Tongue (tissue), 3 donors: ENCODE measurements at places on chromosomes 7 and 10.

GRCh38 chr10:61985715-61986114 lies 84.2 kb downstream of the ARID5B start:
- no peak for DNase-seq

- no peak for DNase-seq
These were observed 10.7 kb downstream of the LDB1 start for GRCh38 chr10:102109166-102110116.

DNA sequence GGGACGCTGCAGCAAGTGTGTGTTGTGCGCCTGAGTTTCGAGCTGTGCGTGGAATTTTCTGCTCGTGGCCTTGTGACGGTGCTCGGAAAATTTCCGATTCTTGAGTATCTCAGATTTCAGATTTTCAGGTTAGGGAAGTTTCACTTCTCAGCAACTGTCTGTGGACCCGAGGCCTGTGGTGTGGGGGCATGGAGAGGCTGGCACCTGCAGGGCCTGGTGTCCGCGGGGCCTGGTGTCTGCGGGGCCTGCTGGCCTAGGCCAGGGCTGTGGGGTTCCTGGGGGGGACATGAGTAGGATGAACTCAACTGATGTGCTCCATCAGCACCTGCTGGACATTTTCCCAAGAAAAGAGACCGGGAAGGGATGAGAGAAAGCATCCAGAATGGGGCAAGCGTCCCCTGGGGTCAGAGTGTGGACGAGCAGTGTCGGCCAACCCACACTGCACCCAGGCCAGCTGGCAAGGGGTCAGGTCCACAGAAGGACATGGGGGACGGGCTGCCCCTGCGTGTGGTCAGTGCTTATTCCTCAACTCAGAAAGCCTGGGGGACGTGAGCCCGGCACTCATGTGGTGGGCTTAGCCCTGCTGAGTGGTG lies 31.3 kb upstream of the SHH start:
- no peak for DNase-seq

GRCh38 chr7:123191132-123191531 lies 8.6 kb downstream of the SLC13A1 start:
- DNase-seq = no peak

- peak; percentile 51 for DNase-seq
These were observed 168.5 kb downstream of the TEX36 start for GRCh38 chr10:125514206-125515162.

DNA sequence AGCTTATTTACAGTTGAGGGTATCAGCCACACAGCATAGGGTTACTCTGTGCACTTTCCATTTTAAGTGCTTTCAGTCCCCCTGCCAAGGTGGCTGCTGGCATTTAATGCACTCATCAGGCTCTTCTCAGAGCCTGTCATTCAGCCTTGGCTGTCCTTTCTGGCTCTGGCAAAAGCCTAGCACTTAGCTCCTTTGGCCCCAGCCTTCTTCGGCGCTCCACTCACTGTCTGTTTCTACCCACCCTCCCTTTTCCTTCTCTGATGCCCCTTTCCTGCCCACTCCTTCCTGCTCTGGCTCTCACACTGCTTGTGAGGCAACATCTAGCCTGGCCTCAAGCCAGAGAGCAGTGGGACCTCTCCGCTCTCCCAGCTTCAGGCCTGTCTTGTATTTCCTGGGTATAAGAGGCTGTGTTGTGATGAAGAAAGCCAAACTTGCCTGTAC lies 60.2 kb downstream of the WIPF3 start:
- DNase-seq = peak; percentile 64

DNA sequence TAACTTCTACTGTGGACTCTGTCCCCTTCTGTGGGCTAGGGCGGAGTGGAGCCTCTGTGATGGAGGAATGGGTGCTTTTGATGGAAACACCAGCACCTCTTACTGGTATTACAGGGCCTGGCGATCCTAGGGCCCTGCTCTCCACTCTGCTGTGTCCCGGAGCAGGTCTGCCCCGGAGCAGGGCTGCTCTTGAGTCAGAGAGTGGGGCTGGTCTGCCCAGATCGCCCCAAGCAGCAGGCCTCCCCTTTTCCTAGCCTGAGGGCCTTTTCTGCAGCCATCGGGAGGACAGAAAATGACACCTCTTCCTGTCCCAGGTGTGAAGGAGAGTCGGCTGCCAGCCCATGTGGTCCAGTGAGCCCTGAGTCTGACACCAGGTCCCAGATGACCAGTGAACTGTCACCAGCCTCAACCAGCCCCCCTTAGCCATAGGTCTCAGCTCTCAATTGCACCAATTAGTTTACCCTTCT lies 1.4 kb downstream of the ZNF282 start:
- no peak for DNase-seq

DNA sequence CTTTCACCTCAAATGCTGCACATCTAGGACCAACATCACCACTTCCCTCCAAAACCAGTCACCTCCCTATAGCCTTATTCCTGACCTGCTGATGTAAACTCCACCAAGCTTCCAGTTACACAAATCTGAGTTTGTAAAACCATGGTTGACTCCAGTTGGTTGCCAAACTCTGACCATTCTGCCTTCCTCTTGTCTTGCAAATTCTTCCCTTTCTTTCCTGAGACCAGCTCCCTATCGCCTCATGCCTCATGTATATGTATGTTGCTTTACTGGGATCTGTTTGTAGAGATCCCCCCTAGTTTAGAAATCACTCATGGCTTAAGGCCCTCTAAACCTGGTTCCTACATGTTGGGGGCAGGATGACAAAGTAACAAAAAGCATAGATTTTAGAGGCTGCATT lies 31.3 kb downstream of the PAX2 start:
- DNase-seq = no peak
